ENCODE measurements at places on chromosomes 6 and 20. TPM values are rescaled to one million over a fixed set of nuclear protein-coding genes. Genes with fewer than 3 reads are reported as not detected.

DNA sequence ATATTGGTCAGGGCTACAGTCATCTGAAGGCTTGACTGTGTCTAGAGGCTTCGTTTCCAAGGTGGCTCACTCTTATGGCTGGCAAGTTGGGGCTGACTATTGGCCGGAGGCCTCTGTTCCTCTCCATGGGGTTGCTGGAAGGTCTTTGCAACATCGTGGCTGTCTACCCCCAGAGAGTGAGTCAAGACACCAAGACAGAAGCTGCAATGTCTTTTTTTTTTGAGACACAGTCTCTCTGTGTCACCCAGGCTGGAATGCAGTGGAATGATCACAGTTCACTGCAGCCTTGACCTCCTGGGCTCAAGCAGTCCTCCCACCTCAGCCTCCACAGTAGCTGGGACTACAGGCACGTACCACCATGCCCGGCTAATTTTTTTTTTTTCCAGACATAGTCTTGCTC is 29.4 kb upstream of the KIF3B start:
- DNase-seq, result no peak

GRCh38 chr6:118650582-118651281 is 659 bp downstream of the CEP85L start:
- peak; percentile 55 for DNase-seq

The HLA-B gene
- total RNA-seq, result 3,668 TPM

The NRN1 gene
- 0.12 TPM for total RNA-seq

DNA sequence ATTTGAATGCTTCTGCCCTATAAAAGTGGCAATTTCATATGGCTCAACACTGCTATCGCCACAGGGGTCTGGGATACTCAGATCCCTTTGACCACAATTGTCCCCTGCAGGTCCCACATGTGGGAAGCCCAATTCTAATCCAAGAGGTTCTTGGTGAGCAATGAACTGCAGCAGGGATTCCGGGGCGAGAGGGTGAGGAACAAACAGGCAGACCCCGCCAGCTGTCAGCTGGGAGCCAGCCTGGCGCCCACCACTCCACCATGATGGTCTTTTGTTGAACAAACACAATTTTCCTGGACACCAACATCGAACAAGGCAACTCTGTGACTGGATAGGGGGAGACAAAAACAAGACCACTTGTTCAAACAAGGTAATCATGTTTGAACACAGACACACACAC is 80.5 kb downstream of the TMEM242 start:
- DNase-seq, result no peak

DNA sequence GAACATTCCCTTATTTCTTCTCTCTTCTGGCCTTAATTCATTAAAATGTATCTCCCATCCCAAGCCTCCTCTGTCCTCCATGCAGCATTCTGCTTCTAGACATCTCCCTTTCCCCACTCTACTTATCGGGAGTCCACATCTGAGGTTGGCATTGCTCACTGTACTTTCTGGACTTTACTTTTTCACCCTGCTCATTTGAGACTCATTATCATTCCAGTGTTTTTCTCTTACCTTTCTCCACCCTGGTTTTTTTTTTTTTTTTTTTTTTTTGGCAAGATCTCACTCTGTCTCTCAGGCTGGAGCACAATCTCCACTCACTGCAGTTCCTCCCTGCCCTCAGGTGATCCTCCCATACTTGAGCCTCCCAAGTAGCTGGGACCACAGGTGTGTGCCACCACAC is 4.5 kb downstream of the ENPP3 start:
- DNase-seq, result no peak

- DNase-seq, result no peak
These were observed 43.5 kb downstream of the SIRPA start for GRCh38 chr20:1938464-1939269.

The GRM1 gene
- total RNA-seq, result not detected

DNA sequence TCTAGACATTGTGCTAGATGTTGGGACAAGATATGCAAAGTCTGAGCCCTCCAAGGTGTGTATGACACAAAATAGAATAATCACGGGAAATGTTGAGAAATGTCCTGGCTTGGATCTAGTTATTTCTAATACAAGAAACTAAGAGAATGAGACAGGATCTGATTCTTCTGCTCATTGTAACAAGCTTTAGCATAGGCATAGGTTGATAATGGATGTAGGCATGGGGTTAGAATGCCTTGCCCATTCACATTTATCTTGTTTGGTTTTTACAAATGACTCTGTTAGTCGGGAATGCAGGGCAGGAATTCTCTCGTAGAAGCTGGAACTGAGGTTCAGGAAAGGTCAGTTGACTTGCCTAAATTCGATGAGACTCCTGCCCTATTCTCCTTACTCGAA is 1.5 kb upstream of the SLC26A8 start:
- no peak for DNase-seq
